ENCODE measurements at places on chromosomes 7 and 10.

GRCh38 chr7:96734343-96734742 lies 24.7 kb upstream of the SEM1 start:
- no peak for DNase-seq

GRCh38 chr10:120087109-120087508 lies 194.6 kb downstream of the SEC23IP start:
- DNase-seq = no peak

DNA sequence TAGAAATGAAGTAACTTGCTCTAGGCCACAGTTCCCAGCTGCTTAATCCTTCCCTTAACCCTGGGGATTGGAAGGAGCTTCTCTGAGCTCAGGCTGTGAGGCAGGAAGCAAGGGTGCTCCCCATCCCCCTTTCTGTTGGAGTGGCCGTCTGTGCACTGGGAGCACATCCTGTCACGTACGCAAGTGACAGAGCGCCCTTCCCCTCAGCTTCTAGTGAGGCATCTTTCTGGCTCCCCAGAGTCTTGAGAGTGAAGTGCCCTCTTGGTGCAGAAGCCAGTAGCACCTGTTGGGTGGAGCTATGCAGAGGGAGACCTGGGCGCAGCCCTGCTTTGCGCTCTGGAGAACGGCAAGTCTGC lies 47.8 kb downstream of the SHH start:
- no peak for DNase-seq

DNA sequence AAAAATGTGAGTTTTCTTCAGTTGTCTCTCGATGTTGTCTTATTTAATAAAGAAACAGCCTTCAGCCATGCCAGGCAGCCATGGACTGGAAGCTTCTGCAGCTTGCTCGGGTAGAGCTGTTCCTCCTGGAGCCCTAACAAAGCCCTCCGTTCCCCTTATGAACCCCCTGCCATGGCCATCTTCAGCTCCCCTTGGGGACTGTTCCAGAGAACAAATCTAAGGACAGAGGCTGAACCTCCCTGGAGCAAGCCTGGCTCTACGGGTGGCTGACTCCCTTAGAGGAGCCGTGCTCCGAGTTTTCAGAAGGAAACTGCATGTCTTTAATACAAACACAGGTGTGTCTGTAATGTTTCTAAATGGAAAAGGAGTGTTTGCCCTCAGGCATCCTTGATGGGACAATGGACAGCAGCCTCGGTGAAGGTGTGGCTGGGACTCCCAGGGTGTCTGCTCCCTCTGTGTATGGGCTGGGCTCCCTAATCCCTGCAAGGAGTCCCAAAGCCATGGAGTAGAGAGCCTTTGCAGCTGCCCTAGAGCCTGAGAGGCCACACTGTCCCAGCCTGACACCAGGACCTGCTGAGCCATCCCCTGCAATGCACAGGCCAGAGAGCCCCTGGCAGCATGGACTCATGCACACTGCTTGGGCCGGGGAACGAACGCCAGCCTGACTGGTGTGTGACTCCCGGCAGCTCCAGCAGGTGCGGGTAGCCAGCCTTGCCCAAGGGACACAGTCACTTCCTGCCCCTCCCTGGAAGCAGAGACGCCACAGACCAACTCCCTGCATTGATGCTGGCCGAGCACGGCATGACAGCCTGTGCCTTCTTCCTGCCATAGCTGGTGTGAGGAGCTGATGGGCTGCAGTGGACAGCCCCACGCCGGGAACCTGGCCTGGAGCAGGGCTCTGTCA lies 381.8 kb downstream of the TCERG1L start:
- DNase-seq = no peak

DNA sequence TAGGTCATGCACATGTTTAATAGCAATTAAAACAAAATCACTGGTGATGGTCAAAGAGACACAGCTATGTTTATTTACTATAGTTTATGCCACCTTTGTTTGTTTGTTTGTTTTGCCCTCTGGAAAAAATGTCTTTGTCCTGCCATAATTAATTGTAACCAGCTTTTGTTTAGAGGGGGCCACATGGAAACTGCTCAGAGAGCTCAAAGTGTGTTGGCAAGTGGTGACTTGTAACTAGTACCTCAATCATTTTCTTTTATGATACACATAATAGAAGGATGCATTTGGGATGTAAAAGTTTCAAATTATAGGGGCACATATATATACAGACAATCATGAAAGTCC lies 40.2 kb downstream of the GRK5 start:
- no peak for DNase-seq

GRCh38 chr10:11876805-11877590 lies 53.8 kb downstream of the PROSER2 start:
- DNase-seq = no peak

GRCh38 chr7:151508991-151509390 lies 10.7 kb downstream of the RHEB start:
- no peak for DNase-seq

DNA sequence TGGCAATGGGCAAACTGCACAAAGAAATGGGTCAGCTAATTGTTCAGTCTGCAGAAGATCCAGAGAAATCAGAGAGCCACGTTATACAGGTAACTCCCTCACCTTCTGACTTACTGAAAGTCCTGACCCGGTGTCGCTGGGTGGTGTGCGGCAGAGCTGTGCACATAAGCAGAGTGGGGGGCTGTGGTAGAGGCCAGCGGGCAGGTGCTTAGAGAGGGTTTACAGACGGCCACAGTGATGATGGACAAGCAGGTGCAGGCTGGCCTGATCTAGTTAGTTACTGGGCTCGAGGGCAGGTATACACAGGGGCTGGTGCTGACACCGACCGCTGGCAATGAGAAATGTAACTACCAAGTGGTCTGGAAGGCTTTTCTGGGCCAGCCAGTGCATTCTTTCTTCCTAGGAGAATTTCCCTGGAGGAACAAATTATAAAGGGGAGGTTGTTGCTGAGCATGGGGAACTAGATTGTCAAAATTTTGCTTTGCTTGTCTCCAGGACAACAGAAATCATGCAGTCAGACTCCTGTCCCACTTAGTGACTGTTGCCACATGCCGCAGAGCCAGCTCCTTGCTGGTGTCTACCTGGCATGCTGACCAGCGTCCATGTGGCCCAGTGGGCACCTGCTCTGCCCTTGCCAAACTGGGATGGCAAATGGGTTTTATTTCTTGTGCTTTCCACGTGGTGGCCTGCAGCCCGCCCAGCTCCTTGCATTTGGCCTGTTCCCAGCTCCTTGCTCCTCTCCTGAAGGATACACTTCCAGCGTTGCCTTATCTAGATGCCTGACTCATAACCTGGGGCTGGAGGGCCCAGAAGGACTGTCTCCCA lies 28.8 kb downstream of the DENND10 start:
- DNase-seq = no peak

- DNase-seq = no peak
Observed at GRCh38 chr10:130495891-130496636, 359.9 kb downstream of the GLRX3 start.

GRCh38 chr7:24729365-24730017 lies 27.8 kb downstream of the GSDME start:
- no peak for DNase-seq

DNA sequence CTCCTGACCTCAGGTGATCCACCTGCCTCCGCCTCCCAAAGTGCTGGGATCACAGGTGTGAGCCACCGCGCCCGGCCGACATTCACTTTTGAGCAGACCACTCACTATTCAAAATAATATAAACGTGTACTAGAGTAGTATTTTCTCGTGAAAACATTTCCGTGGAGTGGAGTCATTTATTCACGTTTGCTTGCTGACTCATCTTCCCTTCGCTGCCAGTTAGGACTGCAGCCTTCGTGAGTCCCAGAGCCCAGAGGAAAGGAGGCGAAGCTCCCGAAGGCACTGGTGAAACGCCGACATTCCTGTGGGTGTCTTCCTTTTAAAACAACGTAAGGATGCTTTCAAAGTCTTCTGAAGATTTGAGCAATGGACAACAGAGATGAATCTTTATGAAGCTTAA lies 10.9 kb upstream of the INPP5A start:
- DNase-seq = no peak

DNA sequence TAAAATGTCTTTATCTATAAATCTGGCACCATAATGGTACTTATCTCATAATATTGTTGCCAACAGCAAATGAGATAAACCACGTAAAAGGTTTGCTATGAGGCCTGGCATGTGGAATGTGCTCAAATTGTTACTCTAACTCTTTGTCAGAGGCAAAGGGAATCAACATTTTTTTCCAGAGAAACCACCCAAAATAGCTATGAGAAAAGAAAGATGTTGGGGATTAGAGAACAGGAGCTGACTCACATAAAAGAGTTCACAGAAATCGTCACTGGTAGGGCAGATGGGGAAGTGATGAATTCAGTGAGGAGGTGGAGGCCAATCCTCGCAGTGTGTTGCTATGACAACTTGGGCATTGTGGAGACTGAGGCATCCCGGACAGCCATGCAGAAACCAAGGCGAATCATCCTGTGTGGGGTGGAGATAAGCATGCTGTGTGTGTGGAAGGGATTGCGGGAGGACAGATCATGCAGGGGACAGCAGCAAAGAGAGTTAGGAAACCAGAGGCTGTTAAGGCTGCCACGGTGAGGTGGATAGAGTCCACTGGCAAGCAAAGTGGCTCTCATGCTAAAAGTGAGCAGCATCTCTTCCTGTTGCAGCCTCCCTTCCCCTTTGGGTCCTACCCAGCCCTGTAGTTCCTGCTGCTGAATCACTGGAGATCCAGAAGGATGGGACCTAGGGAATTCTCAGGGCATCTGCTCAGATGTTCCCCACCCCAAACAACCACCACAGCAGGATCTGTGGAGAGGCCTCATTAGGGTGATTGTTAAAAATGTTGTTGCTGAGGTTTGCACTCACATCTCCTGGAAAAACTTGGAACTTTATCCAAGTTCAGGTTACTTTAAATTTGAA lies 103.9 kb downstream of the CUBN start:
- DNase-seq = no peak

GRCh38 chr10:118531105-118531852 lies 64.2 kb downstream of the PRLHR start:
- no peak for DNase-seq

GRCh38 chr10:109067031-109067430 lies 856.3 kb downstream of the XPNPEP1 start:
- DNase-seq = no peak

- no peak for DNase-seq
Observed at GRCh38 chr7:92930404-92930803, 94.0 kb upstream of the CDK6 start.

- no peak for DNase-seq
Observed at GRCh38 chr7:95432606-95433005, 2.2 kb downstream of the PON2 start.

- DNase-seq = no peak
Observed at GRCh38 chr7:35823440-35823839, 22.6 kb downstream of the SEPTIN7 start.

DNA sequence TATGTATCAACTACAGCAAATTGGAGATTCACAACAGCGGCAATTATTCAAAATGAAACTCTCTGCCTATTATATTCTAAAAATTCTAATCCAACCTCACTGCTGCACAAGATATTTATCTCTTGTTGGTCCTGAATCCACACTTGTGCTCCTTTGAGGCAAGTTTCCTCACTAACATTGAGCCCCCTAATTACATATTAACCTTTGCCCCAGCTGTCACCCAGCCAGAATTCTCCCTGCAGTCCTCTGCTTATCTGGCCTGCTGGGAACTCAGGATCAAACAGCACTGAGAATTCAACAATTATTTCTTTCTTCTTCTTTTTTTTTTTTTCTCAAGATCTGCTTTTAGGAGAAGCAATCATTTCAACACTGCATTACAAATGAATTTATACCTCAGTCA lies 21.5 kb upstream of the PLAC9 start:
- DNase-seq = no peak

- DNase-seq = no peak
Observed at GRCh38 chr7:96636342-96636860, 73.2 kb downstream of the SEM1 start.

- no peak for DNase-seq
Observed at GRCh38 chr10:11930312-11930978, 107.3 kb downstream of the PROSER2 start.

GRCh38 chr10:113427236-113427735 lies 125.6 kb upstream of the HABP2 start:
- DNase-seq = no peak

GRCh38 chr10:132651511-132652029 lies 114.0 kb downstream of the INPP5A start:
- no peak for DNase-seq

DNA sequence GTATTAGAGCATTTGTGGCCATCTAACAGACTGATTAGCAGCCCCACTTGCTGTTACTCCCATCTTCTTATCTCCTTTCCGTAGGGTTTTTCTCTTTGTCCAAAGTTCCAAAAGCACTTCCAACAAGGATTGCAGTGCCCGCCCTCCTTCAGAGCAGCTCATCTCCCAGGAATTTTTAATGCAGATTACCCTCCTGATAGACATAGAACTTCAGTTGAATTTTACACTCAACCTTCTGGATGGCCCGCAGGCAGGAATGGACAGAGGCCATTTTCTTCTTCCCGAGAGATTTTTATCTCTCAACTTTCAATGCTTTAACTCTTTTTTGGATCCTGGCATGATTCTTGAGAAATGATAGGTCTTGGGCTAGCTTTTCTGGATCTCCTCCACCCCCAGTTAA lies 23.3 kb downstream of the PRKG1 start:
- DNase-seq = no peak

GRCh38 chr10:30039567-30039966 lies 19.8 kb downstream of the JCAD start:
- no peak for DNase-seq

- DNase-seq = peak; percentile 40
Observed at GRCh38 chr10:101141616-101142532, 10.8 kb downstream of the TLX1 start.

GRCh38 chr10:112775381-112775780 lies 174.7 kb upstream of the TCF7L2 start:
- no peak for DNase-seq

GRCh38 chr7:159125104-159125954 lies 19.3 kb downstream of the VIPR2 start:
- no peak for DNase-seq

- DNase-seq = no peak
Observed at GRCh38 chr7:54837168-54837567, 78.2 kb upstream of the SEC61G start.

GRCh38 chr7:51636503-51636902 lies 319.9 kb upstream of the COBL start:
- no peak for DNase-seq

DNA sequence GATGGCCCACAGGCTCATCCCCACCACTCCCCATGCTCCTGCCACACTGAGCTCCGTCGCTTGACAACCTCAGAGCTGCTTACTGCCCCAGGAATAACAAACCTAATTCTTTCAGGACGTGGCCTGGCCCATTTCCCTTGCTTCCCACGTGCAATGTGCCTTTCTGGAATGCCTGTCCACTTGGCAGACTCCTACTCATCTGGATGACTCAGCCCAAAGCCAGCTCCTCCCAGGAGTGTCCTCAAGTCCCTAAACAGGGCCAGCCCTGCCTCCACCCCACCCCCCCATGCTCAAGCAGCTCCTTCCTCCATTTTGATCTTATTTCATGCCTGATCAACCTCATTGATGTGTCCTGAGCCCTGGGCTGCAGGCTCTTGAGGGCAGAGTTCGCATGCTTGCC lies 164.9 kb upstream of the RNF32 start:
- no peak for DNase-seq

GRCh38 chr7:4631380-4632179 lies 50.5 kb upstream of the FOXK1 start:
- no peak for DNase-seq

- no peak for DNase-seq
Observed at GRCh38 chr7:53835301-53835700, 706.9 kb upstream of the VSTM2A start.

All from NCI-H2081 treated with DMSO at 0.1 percent for 48 hours (cell line).